ENCODE measurements at places on chromosomes 5 and 9. TPM values are rescaled to one million over a fixed set of nuclear protein-coding genes. Genes with fewer than 3 reads are reported as not detected.

DNA sequence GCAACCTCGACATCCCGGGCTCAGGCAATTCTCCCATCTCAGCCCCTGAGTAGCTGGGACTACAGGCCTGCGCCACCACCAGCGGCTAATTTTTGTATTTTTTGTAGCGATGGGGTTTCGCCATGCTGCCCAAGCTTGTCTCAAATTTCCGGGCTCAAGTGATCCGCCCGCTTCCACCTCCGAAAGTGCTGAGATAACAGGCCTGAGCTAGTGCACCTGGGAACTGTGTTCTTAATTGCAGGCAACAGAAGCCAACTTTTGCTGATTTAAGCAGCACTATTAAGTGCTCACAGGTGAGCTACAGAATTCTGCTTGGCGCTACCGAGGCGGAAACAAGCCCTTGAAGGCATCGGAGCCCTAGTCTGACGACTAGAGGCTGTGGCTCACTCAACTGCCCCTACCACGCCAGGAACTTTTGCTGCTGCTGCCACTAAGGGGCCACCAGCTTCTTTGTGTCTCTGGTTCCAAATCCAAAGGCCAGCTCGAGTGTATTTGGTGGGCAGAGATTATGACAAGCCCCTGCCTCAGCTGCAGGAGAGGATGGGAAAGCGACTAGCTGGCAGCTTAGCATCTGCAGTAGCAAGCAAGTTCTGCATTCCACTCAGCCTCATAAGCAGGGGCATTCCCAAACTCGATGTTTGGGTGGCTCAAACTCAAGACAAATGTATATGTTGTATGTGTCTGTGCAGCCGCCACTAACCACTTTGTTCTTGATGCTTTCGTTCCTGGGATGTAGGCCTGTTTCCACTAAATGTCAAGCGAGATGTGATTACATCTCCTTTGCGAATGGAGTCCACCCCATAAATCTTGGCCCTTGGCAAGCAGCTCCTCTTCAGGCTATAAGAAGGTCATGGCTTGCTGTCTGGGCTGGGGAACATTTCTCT, 10.6 kb upstream of the HMCN2 start:
- H3K4me1 ChIP-seq: no peaks in the 10 kb centered on the region
- no peaks in the 10 kb centered on the region for H3K36me3 ChIP-seq
- no peak overlapping the region for H3K27ac ChIP-seq
- no peaks in the 10 kb centered on the region for H3K27me3 ChIP-seq
- no peak overlapping the region for H3K4me3 ChIP-seq

- H3K27me3 ChIP-seq: no peaks in the 10 kb centered on the region
- no peak overlapping the region for H3K27ac ChIP-seq
- no peak overlapping the region for H3K4me3 ChIP-seq
- H3K36me3 ChIP-seq: no peaks in the 10 kb centered on the region
- no peaks in the 10 kb centered on the region for H3K4me1 ChIP-seq
- no peak for DNase-seq
Measured at GRCh38 chr5:92003806-92004205, 620.7 kb upstream of the ARRDC3 start.

DNA sequence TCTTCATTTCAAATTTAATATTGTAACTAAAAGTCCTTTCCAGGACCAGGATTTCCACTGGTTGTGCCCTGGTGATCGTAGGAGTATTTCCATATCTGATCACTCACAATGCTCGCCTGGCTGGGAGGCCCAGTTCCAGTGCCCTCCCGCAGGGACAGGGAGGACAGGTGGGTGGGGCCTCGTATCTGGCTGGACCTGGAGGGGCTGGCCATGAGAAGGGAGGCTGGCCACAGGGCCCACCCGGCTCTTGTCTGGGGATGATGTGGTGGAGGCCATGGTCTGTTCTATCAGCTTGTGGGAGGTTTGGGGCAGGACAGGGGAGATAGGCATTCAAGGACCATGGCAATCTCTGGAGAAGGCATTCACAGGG, 286.4 kb downstream of the GADD45G start:
- no peaks in the 10 kb centered on the region for H3K36me3 ChIP-seq
- H3K4me3 ChIP-seq: no peak overlapping the region
- peaks cover 38% of the 10 kb centered on the region for H3K4me1 ChIP-seq
- no peak for DNase-seq

DNA sequence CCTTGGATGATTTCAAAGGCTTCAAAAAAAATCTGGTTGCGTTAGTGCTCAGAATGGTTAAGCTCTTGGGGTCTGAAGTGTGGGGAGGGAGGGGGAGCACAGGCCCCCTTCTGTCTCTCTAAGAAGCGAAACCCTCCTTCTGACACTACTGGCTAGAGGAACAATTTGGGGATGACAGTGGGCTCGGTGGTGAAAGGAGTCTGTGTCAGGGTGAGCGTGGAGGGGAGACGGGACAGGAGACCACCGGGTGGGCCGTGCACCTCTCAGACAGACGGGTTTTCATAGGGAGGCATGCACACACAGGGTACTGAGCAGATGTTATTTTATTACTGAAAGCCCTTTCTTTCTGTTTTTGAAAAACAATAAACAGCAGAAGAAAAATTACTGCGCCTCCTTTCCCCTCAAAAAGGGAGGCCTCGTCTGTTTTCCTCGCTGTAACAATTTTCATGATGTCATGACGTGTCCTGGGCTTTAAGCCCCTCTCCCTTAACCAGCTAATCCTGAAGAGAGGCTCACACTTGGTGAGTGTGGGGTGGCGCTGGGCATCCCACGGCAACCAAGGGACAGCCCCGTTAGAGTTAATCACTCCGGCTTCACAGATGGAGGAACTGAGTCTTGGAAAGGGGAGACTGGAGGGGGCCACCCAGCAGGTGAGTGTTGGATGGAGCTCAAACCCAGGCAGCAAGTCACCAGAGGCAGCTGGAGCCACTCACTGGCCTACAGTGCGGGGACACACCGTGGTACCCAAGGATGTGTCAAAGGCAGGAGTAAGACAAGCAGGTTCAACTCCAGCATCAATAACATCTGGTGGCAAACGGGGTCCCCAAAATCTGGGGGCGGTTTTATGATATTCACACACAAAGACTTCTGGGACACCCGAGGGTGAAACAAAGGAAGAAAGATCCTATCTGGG, 53.4 kb downstream of the PTCH1 start:
- H3K4me3 ChIP-seq: no peak overlapping the region
- no peak for DNase-seq
- H3K4me1 ChIP-seq: peaks cover 21% of the 10 kb centered on the region

DNA sequence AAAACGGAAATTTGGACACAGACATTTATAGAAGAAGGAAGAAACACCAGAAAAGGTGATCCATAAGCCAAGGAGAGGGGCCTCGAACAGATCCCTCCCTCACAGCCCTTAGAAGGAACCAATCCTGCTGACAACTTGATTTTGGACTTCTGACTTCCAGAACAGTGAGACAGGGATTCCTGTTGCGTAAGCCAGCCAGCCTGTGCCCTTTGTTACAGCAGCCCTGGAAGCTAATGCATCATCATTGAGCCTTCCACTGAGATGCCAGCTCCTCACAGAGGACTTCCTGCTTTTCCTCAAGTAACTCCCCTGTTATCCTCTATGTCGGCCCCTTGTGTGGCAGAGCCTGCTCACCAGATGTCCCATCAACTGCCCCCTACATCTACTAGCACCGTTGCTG, 94.1 kb downstream of the JMY start:
- H3K27me3 ChIP-seq: no peaks in the 10 kb centered on the region
- H3K27ac ChIP-seq: no peak overlapping the region
- DNase-seq: no peak
- no peak overlapping the region for H3K4me3 ChIP-seq
- peaks cover 9% of the 10 kb centered on the region for H3K36me3 ChIP-seq

- H3K27me3 ChIP-seq: no peaks in the 10 kb centered on the region
- H3K4me1 ChIP-seq: no peaks in the 10 kb centered on the region
- H3K36me3 ChIP-seq: no peaks in the 10 kb centered on the region
- no peak for DNase-seq
Measured at GRCh38 chr9:18457510-18457909, 16.4 kb upstream of the ADAMTSL1 start.

- H3K27me3 ChIP-seq: no peaks in the 10 kb centered on the region
- no peak overlapping the region for H3K4me3 ChIP-seq
- H3K4me1 ChIP-seq: no peaks in the 10 kb centered on the region
- DNase-seq: no peak
Measured at GRCh38 chr5:66232706-66233445, 88.8 kb downstream of the SREK1 start.

DNA sequence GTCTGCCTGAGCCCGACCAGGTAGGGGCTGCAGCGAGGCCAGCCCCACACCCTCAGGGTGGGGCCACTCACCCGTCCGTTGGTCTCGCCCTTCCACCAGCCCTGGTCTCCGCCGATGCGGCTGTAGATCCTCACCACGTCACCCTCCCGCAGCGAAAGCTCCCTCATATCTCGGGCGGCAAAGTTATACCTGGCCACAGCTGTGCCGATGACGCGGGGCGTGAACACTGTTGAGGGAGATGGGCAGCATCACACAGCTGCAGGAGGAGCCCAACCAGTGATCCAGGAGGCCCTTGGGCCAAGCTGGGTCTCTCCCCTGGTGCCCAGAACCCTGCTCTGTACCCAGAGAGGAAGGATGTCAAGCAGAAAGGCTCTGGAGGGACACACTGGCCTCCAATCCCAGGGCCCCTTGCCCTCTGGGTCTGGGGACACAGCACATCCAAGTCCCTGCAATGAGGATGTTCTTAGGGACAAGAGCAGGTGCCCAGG, 30.3 kb upstream of the SARDH start:
- peaks cover 3% of the 10 kb centered on the region for H3K36me3 ChIP-seq
- H3K4me3 ChIP-seq: no peak overlapping the region
- no peaks in the 10 kb centered on the region for H3K27me3 ChIP-seq

GRCh38 chr9:3468421-3469205, 57.2 kb downstream of the RFX3 start:
- no peaks in the 10 kb centered on the region for H3K27me3 ChIP-seq
- no peaks in the 10 kb centered on the region for H3K36me3 ChIP-seq
- H3K4me1 ChIP-seq: peaks cover 9% of the 10 kb centered on the region
- no peak overlapping the region for H3K27ac ChIP-seq
- DNase-seq: no peak

DNA sequence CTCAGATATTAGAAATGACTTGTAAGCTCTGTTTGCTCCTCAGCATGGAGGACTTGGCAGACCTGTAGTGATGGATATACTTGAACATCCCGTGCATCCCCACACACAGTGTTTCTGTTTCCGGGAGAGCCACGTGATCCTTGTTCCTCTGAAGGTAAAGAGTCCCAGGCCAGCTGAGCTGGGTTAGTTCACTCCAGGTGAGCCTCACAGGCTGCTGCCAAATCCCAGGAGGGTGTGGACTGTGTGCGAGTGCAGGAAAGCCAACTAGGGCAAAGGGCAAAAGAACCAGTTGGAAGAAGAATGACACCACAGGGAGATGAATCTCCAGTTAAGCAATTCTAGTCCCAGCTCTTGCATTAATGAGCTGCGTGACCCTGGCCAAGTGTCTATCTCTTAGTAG, 10.4 kb upstream of the TOMM5 start:
- no peak overlapping the region for H3K27ac ChIP-seq
- no peaks in the 10 kb centered on the region for H3K4me1 ChIP-seq
- no peaks in the 10 kb centered on the region for H3K36me3 ChIP-seq
- no peak for DNase-seq

DNA sequence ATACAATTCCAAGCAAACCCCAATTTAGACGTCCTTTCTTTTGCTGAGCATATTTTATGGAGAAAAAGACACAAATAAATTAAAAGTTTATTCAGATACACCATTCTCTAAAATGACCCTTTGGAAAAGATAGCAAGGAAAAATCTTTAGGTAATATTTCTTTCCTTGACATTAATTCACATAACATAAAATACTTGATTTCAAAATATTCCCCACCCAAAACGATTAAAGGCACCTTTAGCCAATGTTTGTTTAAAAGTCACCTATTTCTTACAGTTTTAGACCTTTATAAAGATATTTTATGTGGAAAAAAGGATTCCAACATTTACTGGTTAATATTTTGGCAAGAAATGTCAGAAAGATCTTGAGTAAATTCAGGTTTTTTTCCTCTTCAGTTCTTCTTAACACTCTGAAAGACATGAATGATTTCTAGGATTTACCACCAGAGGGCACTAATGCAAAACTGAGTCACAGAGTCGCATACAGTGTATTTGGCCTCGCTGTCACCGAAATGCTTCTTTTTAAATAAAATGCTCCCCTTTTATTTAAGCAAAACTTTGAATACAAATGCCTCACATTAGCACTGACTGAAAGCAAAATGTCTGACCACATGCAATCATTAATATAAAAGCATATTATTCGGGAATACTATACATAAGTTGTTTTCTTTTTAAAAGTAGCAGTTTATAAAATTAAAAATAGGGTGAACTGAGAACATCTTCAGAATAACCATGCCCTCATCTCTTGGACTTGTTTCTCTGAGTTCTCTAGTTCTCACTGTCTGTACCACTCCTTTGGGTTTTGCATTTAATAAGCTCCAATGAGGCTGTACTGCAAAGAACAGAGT, 122.5 kb downstream of the SLC1A3 start:
- DNase-seq: no peak
- no peaks in the 10 kb centered on the region for H3K4me1 ChIP-seq
- H3K27me3 ChIP-seq: no peaks in the 10 kb centered on the region
- no peak overlapping the region for H3K4me3 ChIP-seq
- no peaks in the 10 kb centered on the region for H3K36me3 ChIP-seq
- no peak overlapping the region for H3K27ac ChIP-seq

- no peak overlapping the region for H3K27ac ChIP-seq
- H3K36me3 ChIP-seq: peaks cover 16% of the 10 kb centered on the region
- H3K4me3 ChIP-seq: no peak overlapping the region
- DNase-seq: no peak
- peaks cover 25% of the 10 kb centered on the region for H3K4me1 ChIP-seq
Measured at GRCh38 chr9:75138260-75139040, 50.1 kb downstream of the OSTF1 start.

DNA sequence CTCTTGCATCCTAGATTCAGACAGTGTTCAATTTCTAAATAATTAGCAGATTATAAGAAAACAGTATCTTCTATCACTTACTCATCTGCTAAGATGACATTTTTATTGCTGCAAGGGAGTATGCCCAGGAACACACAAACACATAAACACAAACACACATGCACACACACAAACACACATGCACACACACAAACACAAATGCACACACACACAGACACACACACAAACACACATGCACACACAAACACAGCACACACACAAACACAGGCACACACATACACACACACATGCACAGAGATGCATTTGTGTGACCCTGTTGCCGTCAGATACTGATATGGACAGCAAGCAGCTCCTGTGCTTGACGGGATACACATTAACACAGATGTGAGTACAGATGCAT, 612.9 kb downstream of the IRX1 start:
- no peaks in the 10 kb centered on the region for H3K4me1 ChIP-seq
- H3K36me3 ChIP-seq: no peaks in the 10 kb centered on the region
- H3K27ac ChIP-seq: no peak overlapping the region
- peaks cover 1% of the 10 kb centered on the region for H3K27me3 ChIP-seq

- DNase-seq: no peak
- no peaks in the 10 kb centered on the region for H3K27me3 ChIP-seq
Measured at GRCh38 chr5:81657386-81657785, 93.5 kb downstream of the SSBP2 start.

The STING1 gene
- total RNA-seq: 45.7 TPM

The C5orf52 gene
- not detected for total RNA-seq

The CARD6 gene
- 4.7 TPM for total RNA-seq

The TEX48 gene
- not detected for total RNA-seq

The SLC2A6 gene
- 1.8 TPM for total RNA-seq

The OSMR gene
- total RNA-seq: 6.7 TPM
